ENCODE measurements at places on chromosomes 3 and 15.

DNA sequence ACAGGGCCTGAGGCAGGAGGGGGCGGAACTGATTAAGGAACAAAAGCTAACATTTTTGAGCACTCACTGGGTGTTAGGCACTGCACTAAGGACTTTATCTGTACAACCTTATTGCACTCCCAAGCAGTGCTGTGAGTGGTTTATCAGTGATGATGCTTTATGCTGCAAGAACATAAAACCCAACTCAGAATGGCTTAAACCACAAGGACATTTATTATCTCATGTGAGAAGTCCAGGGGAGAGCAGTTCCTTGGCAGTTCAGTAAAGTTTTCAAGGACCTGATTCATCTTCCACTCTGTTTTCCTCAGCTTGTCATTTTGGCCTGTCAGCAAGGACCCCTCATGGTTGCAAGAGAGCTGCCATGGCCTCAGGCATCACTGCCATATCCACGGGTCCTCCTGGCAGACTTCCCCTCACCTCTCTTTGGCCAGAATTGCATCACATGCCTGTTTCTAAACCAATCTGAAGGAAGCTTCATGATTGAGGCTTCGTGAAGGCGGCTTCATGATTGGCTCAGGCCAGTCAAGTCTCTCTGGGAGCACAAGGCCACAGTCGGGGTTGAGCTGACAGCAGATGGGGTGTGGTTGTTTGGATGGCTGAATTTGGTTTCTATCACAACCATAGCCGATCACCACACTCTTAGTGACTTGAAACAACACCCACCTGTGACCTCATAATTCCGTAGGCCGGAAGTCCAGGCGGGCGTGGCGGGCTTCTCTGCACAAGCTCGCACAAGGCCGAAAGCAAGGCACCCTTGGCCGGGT is 15.8 kb downstream of the EFCC1 start:
- no peak for DNase-seq

DNA sequence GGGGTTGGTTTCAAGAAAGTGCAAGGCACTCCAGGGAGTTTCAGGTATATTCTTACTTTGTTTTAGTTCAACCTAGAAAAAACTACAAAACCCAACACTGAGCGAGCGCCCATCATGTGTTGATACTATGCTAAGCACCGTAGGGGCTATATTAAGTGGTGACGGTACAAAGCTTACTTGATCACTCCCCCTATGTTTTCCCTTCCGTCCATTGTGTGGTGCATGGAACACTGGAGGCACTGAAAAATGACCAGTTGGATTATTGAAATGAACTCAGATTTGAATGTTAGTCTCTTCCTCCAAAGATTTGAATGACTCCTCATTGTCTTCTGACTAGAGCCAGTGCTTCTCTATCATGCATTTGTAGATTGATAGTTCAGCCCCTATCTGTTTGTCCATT is 6.6 kb downstream of the MYZAP start:
- DNase-seq = no peak

DNA sequence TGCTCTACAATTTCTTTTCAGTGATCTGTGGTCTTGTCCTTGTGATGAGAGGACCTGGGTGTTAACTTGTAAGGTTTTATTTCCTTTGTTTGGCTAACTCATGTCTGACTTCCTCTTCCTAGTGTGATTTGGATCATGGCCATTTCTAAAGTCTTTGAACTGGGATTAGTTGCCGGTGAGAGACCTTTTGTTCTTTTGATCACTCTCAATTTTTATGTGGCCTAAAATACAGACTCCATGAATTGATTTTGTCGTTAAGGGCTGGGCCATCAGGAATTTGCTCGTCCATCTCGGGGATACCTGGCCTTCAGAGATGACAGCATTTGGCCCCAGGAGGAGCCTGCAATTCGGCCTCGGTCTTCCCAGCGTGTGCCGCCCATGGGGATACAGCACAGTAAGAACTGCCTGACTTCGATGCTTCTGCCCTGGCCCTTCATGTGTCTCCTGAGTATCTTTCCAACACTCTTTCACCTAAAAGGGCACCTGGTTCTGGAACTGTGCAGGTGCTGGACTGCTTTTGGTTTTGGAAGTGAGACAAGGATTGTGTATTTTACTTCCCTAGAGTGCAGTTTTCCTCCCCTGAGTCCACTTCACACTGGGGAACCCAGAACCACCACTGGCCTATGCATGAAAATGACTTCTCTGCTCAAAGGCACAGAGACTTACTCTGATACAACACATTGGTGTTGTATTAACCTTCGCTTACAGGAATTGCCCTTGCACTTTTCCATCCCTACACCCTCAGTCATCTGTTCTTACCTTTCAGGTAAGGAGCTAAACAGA is 13.1 kb upstream of the LRRC2 start:
- DNase-seq = no peak

GRCh38 chr3:43102773-43103480 is 3.0 kb downstream of the POMGNT2 start:
- DNase-seq = no peak

DNA sequence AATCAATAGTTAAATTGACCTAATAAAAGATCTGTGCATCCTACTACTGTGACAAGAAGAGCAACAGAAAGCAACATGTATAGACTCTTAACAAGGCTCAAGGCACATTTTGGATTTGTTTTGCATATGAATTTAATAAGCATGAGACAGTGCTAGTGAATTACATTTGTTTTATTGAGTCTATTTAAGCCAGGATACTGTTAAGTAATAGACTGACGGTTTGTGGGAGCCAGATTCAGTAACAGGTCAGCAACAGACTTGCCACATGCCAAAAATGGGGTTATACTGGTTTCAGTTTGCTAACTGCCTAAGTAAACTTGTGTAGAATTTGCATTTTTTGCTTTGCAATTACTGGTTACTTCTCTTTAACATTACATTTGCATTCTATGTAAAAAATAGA is 54.0 kb downstream of the MBNL1 start:
- DNase-seq = no peak

- DNase-seq = no peak
Measured at GRCh38 chr3:108528459-108529252, 18.3 kb upstream of the MYH15 start.

DNA sequence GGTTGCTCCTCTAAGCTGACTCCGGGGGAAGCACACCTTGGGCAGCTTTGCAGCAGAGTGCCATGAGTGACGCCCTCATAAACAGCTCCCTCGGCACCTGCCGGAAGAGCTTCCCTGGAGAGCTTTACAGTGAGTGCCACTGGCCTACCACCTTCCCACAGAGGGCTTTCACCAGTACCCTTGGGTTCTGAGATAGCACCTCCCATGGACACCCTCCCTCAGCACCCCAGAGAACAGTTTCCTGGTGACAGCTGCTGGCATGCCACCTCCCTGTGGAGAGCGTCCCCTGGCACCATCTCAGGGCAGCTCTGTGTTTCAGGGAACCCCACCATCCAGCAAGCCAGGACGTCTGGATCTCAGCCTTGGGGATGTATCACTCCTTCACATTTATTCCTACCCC is 49.1 kb downstream of the RUBCN start:
- no peak for DNase-seq

- no peak for DNase-seq
Measured at GRCh38 chr3:127425505-127426443, 137.9 kb upstream of the PRR20G start.

DNA sequence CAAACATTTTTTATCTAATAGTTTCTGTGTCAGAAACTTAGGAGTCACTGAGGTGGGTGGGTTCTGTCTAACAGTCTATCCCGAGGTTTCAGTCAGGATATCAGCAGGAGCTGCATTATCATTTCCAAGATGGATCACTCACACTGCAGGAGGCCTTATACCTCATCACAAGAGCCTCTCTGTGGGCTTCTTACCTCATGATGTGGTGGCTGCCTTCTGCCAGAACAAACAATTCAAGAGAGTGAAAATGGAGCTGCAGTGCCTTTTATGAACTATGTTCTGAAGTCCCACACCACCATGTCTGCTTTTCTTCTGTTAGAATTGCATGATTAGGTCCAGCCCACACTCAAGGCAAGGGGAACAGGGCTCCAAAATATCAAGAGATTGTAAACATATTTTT is 27.9 kb downstream of the RFX7 start:
- DNase-seq = no peak

- DNase-seq = no peak
Measured at GRCh38 chr3:49294343-49294742, 17.3 kb upstream of the C3orf62 start.

- DNase-seq = no peak
Measured at GRCh38 chr3:83096-83495, 113.5 kb upstream of the CHL1 start.

- DNase-seq = no peak
Measured at GRCh38 chr3:188949996-188950395, 221.8 kb upstream of the TPRG1 start.

GRCh38 chr3:155102329-155102728 is 22.2 kb downstream of the MME start:
- no peak for DNase-seq

GRCh38 chr3:36540888-36541518 is 160.7 kb downstream of the STAC start:
- peak; percentile 19 for DNase-seq

- DNase-seq = no peak
Measured at GRCh38 chr15:40155270-40155910, 5.5 kb upstream of the BUB1B start.

GRCh38 chr3:77304700-77305021 is 264.8 kb downstream of the ROBO2 start:
- no peak for DNase-seq

DNA sequence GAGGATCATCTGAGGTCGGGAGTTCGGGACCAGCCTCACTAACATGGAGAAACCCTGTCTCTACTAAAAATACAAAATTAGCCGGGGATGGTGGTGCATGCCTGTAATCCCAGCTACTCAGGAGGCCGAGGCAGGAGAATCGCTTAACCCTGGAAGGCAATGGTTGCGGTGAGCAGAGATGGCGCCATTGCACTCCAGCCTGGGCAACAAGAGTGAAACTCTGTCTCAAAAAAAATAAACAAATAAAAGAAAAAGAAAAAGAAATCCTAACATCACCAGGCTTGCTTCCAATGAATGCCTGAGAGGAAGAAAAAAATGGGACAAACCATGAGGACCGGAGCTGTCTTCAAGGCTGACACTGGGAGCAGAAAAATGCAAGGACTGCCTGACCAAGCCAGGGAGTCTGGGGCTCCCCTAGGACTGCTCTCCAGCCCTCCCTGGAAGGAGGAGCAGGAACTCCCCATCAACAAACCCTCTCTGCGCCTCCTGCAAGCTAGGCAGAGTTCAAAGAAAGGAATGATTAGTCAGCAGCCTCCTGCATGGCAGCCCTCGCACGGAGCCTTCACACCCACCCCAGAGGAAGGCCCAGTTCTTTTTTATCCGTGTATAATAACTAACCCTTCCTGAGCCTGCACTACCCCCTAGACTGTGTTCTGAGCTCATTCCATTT is 55.4 kb downstream of the NUP210 start:
- no peak for DNase-seq

GRCh38 chr3:146912241-146913015 is 307.3 kb upstream of the PLSCR5 start:
- no peak for DNase-seq

DNA sequence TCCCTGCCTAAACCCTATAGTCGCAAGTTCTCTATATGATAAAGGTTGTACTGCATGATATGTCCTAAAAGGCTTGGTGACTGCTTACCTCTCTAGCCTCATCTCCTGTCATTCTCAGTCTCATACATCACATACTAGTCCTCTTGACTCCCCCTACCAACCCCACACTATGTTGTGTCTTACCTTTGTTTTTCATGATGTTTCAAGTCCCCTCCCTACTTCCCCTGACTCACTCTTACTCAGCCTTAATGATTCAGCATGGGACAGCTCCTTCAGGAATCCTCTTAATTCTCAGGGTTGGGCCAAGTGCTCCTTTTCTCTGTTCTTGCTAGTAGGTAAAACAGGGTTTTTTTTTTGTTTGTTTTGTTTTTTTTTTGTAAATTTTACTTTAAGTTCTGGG is 49.6 kb downstream of the SLMAP start:
- DNase-seq = peak; percentile 38

GRCh38 chr3:25557694-25558093 is 107.0 kb downstream of the TOP2B start:
- DNase-seq = no peak

GRCh38 chr3:114892880-114893279 is 254.2 kb downstream of the ZBTB20 start:
- no peak for DNase-seq

GRCh38 chr3:51962854-51963530 is 4.3 kb downstream of the PCBP4 start:
- no peak for DNase-seq

GRCh38 chr15:29612096-29612495 is 210.2 kb downstream of the TJP1 start:
- peak; percentile 41 for DNase-seq

GRCh38 chr3:105466495-105467404 is 100.0 kb downstream of the ALCAM start:
- DNase-seq = no peak
